EH (cell line): ENCODE measurements at places on chromosomes 4 and X.

DNA sequence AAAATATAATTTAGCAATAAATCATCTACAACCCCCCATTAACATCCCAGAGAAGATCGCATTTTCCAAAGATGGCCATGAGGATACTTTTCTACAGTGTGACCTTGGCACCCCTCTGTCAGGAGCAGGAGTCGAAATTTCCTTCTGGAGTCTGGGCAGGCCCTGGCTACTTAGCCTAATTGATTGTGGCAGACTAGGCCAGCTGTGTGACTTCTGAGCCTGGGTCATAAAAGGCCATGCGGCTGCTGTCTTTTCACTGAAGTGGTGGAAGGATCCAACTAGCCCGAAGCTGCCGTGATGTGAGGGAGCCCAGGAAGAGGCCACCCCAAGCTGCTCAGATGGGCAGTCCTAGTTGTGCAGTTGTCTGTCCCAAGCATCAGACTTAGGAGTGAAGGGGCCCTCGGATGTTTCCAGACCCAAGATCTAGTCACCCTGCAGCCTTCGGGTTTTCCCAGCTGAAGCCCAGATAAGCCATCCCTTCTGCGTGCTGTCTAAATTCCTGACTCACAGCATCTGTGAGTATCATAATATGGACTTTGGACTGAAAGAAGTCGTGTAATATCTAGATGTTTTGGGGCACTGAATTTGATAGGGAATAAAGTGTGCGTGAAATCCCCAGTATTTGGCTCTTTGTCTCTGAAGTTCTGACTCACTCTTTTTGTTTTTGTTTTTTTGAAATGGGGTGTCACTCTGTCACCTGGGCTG, 21.0 kb downstream of the PDK3 start:
- no peak for DNase-seq

DNA sequence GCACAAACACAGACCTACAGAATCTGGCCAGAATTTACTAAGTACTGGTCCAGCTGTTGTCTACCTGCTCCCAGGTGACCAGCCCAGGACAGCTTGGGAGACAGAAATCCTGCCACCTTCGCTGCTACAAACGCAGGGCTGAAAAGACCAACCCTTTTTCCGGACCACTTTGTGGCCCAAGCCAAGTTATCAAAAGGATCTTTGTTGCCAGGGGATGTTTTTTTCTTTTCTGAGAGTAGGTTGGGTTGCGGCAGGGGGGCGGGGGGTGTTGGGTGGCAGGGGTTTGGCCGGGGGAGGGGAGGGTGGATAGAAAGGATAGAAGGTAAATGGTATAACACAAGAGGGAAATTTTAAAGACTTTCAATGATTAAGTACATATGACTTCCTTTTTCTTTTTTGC, 63.4 kb downstream of the STOX2 start:
- no peak for DNase-seq

DNA sequence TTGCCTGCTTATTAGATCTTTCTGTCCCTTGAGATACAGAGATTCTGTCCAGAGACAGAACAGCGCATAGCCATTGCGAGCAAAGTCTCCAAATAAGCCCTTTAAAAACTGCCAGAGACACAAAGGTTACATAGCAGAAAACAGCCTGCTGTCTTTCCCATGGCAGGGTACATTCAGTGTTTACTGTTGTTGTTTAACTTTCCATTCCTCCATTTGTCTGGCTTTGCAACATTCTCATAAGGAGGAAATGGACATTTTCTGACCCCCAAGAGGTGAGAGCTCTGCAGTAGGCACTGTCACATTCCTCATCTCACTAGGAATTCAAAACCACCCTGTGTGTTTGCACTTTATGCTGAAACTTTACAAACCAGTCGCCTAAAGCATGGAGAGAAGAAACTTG, 48.3 kb downstream of the PDE5A start:
- DNase-seq = no peak

DNA sequence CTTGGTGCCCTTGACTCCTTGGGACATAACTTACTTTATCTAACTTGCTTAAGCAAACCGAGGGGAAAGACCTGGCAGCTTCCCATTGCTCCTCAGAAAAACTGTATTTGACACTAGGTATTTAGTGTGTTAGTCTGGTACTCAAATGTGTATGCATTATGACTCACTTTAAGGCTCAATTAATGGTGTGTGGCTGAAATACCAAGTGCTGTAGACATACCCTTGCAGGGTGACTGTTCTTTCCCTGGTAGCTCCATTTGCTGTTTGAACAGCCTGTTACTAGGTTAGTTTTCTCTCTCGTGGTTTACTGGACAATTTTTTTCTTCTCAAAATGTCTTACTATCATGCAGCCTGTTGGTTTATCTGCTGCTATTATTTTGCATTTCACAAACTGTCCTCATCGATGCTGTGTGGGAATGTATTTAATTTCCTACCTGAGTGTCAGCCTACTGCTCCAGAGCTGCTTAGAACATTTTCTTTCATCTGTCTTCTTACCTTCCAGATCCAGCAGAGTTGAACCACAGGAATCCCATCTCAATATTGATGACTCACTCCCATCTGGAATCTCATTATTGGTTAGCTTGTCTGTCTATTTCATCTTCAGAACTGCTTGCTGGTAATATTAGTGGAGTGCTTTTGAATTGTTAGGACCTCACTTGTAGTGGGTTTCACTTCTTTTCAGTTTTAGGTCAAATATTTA, 158.0 kb upstream of the FAT1 start:
- DNase-seq = peak; percentile 92

- DNase-seq = no peak
These were observed 352.3 kb downstream of the GRXCR1 start for GRCh38 chr4:43244688-43245382.

DNA sequence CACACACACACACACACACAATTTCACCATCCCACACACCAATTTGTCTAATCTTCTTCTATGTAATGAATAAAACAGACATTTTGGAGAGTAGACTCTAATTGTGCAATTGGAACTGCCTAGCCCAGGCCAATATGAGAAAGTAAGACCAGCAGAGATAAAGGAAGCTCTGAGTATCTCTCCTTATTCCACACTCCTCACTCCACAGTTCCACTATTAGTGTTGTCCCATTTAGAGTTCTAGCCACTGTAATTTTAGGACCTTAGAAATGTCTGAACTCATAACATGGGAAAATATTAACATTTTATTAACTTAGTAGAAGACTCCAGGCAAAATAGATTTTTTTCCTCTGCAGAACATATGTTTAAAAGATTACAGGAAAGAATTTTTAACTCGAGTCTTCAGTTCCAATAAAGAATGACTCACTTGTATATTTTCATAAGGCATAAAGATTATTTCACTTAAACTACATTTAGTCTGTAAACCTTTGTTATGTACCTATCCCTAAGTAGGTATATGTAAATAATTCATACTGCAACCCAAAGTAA, 297.6 kb upstream of the INTU start:
- no peak for DNase-seq

GRCh38 chr4:7049295-7049694, 6.1 kb downstream of the TADA2B start:
- no peak for DNase-seq

- DNase-seq = no peak
These were observed 37.7 kb upstream of the ADAMTS3 start for GRCh38 chr4:72606751-72607150.

DNA sequence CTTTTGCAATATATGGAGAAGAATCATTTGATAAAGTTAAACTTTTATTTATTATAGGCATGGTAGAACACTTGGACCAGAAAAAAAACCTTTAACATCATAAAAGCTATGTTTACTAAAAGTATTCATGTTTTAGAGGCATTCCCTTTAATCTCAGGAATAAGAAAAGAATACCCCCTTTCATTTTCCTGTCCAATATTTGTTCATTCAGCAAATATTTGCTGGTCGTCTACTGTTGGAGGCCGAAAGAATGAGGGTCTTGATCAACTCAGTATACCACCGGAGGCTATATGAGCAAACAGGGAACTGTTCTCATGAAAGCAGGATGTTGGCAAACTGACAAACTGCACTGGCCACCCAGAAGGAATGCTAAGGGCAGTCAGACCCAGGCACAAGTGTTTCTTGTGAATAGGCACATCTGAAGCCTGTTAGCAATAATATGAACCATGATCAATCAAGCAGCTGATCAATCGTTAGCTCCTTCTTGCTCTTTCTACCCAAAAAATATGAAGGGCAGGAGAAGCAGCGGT, 480.8 kb upstream of the FAT1 start:
- peak; percentile 86 for DNase-seq

GRCh38 chr4:35938936-35939335, 305.4 kb downstream of the ARAP2 start:
- DNase-seq = no peak

- DNase-seq = peak; percentile 46
These were observed 31.5 kb upstream of the PTTG2 start for GRCh38 chr4:37928426-37929416.

- DNase-seq = peak; percentile 88
These were observed at the start of gene SLIT2 for GRCh38 chr4:20251796-20252655. Gene SLIT2 (plus strand): TSS chr4:20251905. CDS start chr4:20253816, 1,911 bp downstream.

- DNase-seq = peak; percentile 27
These were observed 228.0 kb downstream of the RASL11B start for GRCh38 chr4:53089936-53090729.

DNA sequence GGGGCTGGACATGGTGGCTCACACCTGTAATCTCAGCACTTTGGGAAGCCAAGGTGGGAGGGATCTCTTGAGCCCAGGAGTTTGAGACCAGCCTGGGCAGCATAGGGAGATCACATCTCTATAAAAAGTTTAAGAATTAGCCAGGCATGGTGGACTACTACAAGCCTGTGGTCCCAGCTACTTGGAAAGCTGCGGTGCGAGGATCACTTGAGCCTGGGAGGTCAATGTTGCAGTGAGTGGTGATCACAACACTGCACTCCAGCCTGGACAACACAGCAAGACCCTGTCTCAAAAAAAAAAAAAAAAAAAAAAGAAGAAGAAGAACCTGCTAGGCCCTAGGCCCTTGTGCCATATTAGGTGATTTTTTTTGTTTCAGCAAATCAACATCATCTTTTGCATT, 12.2 kb downstream of the SRD5A3 start:
- no peak for DNase-seq

DNA sequence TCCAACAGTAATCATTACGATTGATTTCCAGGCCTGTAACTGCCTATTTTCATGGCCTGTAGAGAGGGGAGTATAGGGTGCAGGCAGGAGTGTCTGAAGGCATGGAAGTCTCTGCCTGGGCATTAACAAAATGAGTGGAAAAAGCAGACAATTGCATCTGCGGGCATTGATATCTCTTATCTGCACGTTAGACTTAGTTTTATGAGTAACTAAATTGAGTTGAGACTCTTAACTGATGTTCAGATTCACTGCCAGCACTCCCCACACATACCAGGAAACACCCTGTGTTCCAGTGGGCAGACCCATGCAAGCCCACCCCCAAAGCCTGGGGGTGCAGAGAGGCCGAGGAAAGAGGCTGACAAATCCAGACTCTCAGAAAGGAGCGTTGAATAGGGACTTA, 33.3 kb downstream of the F11 start:
- DNase-seq = no peak

DNA sequence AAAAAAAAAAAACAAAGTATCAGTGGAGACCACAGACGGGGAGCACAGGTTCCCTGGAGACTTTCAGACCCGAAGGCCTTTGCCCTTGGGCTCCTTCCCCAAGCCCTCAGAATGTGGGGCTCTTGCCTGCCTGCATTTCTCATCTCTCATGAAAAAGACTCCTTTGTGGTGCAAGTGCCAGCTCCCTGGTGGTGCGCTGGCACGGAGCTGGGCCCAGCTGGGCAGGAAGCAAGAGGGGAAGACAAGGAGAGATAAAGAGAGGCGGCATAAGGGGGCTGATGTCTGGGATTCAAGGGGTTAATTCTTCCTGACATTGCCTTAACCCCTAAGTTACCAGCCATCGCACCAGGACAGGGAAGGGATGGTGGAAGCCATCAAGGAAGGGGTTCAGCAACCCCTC, 21.8 kb downstream of the NLGN3 start:
- DNase-seq = no peak

- DNase-seq = peak; percentile 42
These were observed 844.2 kb downstream of the RAPGEF2 start for GRCh38 chr4:159946983-159947615.

DNA sequence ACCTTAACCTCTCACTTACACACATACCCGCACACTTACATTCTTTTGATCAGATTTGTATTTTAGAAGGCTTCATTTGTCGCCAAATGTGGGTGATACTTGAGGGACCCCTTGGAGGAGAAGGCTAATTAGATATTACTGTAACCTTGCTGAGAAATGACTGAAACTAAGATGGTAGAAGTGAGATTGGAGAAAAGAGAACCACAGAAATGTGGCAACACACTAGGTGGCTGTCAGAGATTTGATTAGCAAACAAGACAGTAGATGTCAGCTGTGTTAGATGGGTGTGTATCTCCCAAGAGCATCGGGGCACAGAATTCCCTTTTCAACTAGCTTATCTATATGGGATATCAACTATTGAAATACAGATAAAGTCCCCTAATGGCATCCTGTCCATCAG, 149.3 kb upstream of the FABP2 start:
- no peak for DNase-seq

DNA sequence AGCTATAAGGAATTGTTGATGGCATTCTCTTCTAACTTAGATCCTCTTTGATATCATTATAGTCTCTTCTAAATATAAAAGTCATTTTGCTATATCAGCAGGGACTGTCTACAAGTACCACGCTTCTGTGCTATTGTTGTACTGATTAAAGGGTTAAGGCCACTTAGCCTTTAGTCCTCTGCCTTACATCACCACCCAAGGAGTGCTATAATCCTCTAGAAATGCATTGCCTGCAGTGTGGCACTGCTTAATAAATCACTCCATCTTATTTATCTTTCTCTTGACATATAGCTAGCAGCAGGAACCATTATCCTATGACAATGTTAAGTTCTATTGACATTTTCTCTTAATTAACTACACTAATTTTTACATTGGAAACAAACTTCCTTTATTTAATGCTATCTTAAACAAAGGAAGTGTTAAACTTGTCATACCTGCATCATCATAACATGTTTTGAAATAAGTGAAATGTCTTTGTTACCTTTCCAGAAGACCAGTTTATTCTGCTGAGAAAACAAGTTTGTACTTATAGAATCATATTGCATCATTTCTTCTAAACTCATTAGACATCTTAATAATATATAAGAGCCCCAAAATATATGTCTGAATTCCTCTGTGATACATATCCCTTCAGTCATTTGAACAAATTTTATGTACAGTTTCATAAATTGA, 360.9 kb upstream of the ATOH1 start:
- DNase-seq = no peak

DNA sequence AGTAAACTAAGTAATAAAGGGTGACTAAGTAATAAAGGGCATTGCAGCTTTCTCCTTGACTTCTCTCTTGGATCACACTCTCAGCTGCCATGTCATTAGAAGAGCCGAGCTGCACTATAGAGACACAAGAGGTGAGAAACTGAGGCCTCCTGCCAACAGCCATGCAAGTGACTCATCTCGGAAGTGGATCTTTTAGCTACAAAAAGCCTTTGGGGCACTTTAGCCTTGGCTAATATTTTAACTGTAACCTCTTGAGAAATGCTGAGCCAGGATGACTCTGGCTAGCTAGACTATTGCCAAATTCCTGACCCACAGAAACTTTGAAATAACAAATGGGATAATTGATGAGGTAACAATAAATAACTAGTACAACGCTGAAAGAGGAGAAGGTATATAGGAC, 1.5 kb upstream of the NEIL3 start:
- peak; percentile 93 for DNase-seq
